Kasumi-1 (cell line): ENCODE measurements at places on chromosomes 6 and 20.

DNA sequence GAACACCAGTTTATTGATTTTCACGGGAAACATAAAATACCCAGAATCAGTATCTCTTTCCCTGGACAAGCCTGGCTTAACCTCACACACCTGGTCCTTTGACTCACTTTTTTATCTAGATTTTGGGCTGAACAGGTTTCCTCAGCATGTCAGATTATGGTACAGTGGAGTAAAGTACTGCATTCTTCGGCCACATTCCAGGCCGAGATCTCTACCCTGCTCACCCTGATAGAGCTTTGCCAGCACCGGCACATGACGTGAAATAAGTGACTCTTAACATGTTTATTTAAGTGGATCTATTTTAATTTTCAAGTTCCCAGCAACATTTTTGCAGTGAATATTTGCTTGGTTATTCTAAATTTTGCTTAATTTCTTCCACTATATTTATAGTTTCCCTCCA is 79.0 kb upstream of the POPDC3 start:
- DNase-seq, result no peak

DNA sequence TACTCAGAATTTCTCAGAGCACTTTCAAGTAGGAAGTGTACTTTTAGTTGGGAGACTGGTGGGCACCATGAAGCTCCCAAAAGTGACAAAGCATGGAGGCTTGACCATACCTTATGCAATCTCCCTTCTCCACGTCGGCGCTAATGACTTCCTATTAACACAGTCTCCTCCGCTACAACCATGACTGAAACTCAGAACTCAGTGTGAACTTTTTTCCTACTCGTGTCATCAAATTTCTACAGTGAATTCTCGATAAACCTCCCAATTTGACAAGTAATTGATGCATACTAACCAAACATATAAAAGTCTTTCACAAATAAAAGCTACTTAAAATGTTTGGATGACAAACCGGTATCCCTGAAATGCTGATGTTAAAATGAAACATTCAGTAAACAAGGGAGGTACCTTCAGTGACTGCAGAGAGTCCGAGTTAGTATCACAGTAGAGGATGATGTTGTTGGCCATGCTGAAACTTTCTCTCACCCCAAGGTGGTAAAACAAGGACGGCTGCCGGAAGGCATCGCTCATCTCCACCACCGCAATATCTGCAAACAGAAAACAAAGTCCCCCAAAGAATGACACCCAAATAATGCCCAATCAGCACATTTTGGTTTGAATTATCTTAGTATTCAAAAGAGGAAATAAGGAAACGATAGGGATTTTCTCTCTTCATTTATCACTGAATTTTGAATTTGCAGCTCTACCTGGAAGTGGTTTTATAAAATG is 72.1 kb downstream of the MAP3K5 start:
- DNase-seq, result no peak

GRCh38 chr20:63434599-63435378 is 37.7 kb downstream of the KCNQ2 start:
- peak; percentile 82 for DNase-seq

DNA sequence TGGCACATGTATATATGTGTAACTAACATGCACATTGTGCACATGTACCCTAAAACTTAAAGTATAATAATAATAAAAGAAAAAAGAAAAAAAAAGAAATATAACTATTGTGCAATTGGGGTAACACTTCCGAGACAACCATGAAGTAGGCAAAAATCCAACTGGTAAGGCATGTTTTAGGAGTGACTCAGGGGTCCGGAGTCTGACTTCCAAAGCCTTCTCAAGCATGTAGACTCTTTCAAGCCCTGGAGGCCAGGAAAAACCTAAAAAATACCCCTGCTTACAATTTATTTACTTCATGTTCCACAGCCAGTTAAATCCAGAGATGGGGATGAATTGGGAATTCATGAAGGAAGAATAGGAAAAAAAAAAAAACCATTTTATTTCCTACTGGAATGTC is 161.3 kb upstream of the PHACTR1 start:
- no peak for DNase-seq

GRCh38 chr6:81777586-81778268 is 25.2 kb upstream of the TENT5A start:
- no peak for DNase-seq

DNA sequence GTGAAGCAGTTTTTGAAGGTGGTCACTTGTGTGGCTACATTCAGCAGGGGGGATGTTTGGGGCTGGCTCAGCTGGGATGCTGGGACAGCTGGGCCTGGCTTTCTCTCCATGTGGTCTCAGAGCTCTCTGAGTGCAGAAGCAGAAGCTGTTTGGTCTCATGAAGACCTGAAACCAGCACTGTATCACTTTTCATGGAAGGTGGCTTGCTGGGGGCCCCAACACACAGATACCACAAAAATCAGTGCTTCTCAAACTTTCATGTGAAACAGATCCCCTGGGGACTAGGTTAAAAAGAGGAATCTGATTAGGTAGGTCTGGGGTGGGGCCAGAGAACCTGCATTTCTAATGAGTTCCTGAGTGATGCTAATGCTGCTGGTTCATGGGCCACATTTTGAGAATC is 347.3 kb downstream of the DHX35 start:
- DNase-seq, result no peak

DNA sequence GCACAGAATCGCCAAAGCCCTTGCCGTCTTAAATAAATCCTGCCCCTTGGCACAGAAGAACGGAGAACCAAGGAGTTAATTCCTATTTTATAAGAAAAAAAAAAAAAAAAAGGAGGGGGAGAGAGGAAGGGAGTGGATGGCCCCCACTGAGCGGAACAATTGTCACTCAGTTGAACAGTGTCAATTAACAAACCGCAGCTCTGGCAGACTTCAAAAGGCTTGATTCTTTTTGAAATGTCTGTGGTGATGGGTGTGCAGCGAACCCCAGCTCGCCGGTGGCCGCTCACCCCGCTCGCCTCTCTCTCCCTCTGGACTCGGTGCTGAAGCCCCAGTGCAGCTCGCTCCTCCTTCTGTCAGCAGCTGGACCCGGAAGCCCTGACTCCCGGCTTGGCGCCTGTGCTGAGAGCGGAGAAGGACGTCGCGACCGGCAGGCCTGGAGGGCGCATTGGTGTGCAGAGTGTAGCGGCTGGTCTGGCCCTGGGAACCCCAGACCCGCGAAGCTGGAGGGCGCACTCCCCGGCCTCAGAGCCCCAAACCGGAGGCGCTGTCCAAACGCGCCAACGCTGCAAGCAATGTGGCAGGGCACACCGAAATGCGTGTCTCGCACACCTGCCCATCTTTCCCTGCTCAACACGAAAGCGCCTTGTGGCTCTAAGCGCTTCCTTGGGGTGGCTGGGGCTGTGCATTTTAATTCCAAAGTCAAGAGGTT is 3.4 kb downstream of the LINC00237 start:
- no peak for DNase-seq

DNA sequence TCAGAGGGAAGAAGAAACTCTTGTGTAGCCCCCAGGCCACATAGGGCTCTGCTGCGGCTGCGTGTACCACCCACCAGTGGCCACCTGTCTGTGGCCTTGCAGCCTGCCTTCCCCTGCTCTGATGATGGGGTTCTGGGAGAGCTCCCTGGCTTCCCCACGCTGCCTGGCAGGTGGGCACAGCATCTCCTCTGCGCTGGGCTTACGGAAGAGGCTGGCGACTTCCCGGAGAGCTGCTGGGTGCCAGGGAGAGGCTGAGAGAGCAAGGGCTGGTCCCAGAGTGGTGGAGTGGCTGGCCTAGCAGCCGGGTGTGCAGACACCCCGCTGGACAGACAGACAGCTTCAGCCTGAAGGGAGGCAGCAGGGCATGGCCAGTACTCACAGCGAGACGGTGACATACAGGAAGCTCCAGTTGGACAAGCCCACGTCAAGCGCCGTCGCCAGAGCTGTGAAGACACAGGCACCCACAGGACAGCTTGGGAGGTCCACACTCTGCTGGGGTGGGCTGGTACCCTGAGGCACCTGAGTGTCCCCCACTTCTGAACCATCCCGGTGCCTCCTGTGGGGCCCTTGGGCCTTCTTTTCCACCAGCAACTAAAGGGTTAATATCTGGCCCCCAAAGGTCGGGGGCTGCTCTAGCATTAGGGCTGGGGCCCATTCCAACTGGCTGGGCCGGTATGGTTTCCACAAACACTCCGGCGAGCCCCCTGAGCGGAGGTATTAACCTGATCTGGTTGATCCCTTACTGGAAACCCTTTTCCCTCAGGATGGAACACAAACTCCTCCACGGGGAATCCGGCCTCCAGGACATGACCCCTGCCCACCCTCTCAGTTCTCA is 48.1 kb upstream of the CDH22 start:
- DNase-seq, result no peak

- DNase-seq, result no peak
Observed at GRCh38 chr6:101630941-101631340, 237.4 kb downstream of the GRIK2 start.

DNA sequence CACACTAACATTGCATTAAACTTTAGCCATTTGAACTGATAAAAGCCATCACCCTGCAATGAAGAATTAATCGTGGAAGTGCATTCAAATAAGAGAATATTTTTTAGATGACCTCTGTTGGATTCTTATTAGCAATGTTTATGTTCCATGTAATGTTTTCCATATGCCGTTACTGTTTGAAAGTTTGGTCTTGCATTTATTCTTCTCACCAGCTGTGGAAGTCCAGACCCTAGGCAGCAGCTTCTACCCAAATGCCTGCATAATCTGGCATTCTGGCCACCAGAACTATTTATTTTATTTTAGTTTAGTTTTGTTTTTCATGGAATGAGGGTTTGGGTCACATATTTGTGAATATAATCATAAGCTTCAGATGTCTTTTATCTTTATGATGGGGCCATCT is 140.4 kb downstream of the SAMD5 start:
- no peak for DNase-seq

- DNase-seq, result no peak
Observed at GRCh38 chr6:168133168-168133561, 54.2 kb upstream of the FRMD1 start.

DNA sequence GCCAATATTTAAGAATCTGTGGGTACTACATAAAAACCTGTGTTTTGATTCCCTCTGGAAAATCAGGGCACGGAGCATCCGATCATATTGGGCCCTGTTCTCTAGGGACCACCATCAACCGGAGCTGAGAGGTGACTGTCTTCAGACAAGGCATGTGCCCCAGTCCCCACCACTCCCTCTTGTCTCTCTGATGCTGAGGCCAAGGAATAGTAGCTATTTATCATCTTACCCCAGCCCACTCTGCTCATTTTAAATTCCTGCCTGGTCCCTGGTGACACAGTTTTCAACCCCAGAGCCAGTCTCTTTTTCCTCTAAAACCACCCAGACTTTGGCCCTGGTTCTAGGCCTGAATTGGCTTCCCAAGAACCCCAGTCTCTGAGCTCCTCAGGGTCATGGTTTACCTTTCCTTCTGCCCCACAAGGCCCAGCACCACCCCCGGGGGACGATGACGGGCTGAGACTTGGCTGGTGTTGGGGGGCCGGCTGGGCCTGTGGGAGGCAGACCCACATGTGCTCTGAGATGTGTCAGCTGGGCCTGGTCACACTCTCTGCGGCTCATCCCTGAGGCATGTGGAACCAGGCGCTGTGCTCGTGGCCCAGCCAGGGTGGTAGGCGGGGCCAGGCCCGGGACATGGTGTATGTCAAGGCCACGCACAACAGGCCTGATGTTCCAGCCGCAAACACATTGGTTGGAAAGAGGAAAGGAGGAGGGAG is 114.4 kb downstream of the CEBPB start:
- DNase-seq, result no peak

- DNase-seq, result no peak
Observed at GRCh38 chr6:158938811-158939254, 61.2 kb downstream of the RSPH3 start.

DNA sequence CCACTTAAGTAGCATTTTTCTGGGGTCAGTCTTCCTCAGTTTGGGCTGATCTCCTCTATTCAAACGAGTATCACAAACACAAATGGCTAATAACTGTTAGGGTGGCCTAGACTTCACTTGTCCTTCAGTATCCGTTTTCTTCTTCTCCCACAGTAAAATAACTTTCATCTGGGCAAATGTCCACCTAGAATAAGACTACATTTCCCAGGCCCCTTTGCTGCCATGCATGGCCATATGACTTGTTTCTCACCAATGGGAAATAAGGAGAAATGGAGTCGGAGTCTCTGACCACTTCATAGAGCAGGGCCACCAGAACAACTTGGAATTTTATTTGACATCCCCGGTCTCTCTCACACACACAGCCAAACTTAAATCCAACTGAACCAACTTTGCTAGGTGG is 51.4 kb downstream of the SULF2 start:
- no peak for DNase-seq

- DNase-seq, result no peak
Observed at GRCh38 chr6:33610779-33611732, 10.1 kb upstream of the ITPR3 start.

GRCh38 chr20:11156922-11157321 is 483.1 kb upstream of the JAG1 start:
- DNase-seq, result no peak

GRCh38 chr6:16762268-16762549 is 949 bp upstream of the ATXN1 start:
- DNase-seq, result peak; percentile 26

- peak; percentile 74 for DNase-seq
Observed at GRCh38 chr6:137240168-137240567, 21.0 kb upstream of the IFNGR1 start.

DNA sequence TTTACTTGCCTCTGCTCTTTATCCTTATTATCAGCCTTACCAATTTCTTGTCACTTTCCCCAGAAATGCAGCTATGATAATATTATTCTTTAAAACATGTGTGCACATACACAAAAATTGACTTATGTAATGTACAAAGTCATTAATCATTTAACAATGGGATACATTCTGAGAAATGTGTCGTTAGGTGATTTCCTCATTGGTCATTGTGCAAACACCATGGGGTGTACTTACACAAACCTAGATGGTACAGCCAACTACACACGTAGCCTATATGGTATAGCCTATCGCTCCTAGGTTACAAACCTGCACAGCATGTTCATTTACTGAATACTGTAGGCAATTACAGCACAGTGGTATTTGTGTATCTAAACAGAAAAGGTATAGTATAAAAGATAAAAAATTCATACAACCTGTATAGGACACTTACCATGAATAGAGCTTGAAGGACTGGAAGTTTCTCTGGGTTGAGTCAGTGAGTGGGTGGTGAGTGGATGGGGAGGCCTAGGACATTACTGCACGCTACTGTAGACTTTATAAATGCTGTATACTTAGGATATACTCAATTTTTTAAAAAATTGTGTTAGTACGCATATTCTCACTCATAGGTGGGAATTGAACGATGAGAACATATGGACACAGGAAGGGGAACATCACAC is 56.9 kb downstream of the HIVEP1 start:
- no peak for DNase-seq
